ENCODE measurements at places on chromosomes 2 and 18.

- H3K4me1 ChIP-seq, result peaks cover 75% of the 10 kb centered on the region
- DNase-seq, result no peak
- peak overlapping the region; percentile 22 for H3K27ac ChIP-seq
- H3K27me3 ChIP-seq, result no peaks in the 10 kb centered on the region
- no peaks in the 10 kb centered on the region for H3K36me3 ChIP-seq
- no peak overlapping the region for H3K4me3 ChIP-seq
Measured at GRCh38 chr2:110842048-110842447, 109.7 kb downstream of the ACOXL start.

- no peaks in the 10 kb centered on the region for H3K36me3 ChIP-seq
- H3K4me1 ChIP-seq, result peaks cover 33% of the 10 kb centered on the region
- DNase-seq, result no peak
- H3K27ac ChIP-seq, result peak overlapping the region; percentile 91
Measured at GRCh38 chr2:48313036-48313877, 216.7 kb upstream of the STON1 start.

DNA sequence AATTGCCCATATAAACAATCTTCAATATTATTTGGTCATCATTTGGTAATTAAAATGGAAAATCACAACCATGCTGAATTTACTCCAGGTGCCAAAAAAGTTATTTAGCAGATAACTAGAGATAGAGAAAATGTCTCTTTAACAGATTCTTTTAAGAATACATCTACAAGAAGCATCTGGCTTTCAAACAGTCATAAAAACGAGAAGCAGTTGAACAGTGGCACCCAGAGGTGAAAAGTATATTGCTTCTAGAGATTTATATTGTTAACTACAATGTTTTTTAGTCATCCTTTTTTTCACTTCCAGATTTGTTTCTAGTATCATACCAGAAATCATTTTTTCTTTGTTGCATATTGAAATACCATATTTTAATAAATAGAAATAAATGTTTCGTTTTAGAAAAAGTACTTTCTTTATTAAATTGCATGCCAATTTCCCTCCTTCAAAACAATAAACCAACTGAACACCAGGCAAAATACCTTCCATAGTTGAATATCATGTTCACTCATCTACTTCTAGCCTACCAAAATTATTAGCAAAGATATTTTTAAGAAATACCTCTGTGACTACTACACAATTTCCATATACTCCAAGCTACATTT is 65.4 kb upstream of the HNRNPA3 start:
- H3K27ac ChIP-seq, result no peak overlapping the region
- peaks cover 13% of the 10 kb centered on the region for H3K4me1 ChIP-seq
- no peaks in the 10 kb centered on the region for H3K36me3 ChIP-seq
- peak; percentile 23 for DNase-seq

GRCh38 chr2:146540271-146540932 is 1304.4 kb upstream of the ACVR2A start:
- H3K4me3 ChIP-seq, result no peak overlapping the region
- no peaks in the 10 kb centered on the region for H3K36me3 ChIP-seq

GRCh38 chr2:119259296-119259860 is 35.7 kb downstream of the STEAP3 start:
- H3K36me3 ChIP-seq, result no peaks in the 10 kb centered on the region
- no peaks in the 10 kb centered on the region for H3K4me1 ChIP-seq
- no peak overlapping the region for H3K4me3 ChIP-seq
- no peaks in the 10 kb centered on the region for H3K27me3 ChIP-seq

DNA sequence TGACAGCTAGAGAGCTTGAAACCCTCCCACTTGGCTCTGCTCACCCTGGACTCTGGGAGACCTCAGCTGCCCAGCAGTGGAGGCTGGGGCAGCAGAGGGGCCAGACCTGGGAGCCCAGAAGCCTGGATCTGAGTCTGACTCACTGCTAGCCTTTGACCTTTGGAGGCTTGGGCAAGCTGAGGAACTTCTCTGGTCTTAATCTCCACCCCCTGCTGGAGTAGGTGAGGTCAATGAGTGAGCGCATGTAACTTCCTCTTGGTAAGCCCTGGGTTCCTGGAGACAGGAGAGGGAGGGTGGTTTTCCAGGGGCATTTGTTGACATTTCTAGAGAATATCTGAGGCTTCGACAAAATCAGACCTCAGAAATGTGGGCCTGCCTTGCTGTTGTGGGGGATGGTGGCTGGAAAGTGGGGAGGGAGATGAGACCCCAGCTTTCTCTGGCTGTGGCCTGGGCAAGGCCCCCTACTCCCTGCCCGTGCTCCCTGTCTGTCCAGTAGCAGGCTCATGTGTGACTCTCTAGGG is 73.0 kb upstream of the YWHAQ start:
- H3K4me3 ChIP-seq, result no peak overlapping the region
- H3K27ac ChIP-seq, result no peak overlapping the region
- no peaks in the 10 kb centered on the region for H3K27me3 ChIP-seq
- no peaks in the 10 kb centered on the region for H3K36me3 ChIP-seq
- DNase-seq, result no peak

DNA sequence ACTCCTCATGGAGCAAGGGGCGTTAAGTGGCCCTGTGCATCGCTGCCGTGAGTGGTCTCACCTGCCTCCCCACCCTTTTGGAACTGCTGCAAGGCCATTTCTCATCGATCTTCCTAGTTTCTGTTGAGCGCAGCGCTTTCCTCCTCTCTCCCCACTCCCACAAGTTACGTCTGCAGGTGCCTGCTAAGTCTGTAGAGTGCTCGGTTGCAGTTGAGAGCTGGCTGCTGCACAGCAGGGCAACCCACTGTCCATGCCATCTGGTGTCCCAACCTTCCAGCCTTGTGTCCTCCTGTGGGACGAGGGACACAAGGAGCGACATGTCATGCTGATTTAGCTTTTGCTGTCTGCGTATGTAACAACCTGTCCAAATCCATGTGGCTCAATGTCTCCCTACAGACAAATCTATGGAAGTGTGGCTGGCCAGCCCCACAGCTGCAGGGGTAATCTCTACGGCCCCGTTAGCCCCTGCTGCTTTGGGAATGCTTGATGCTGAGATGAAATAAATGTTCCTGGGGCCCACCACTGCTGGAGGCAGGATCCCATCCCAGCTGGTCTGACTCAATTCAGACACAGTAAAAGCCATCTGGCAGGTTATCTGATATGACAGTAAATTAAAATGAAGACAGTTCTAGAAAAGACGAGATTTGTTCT is 68.1 kb upstream of the TCF7L1 start:
- H3K27me3 ChIP-seq, result no peaks in the 10 kb centered on the region
- no peaks in the 10 kb centered on the region for H3K36me3 ChIP-seq
- H3K4me3 ChIP-seq, result no peak overlapping the region

GRCh38 chr18:27856820-27857219 is 320.1 kb downstream of the CDH2 start:
- H3K4me3 ChIP-seq, result no peak overlapping the region
- peaks cover 25% of the 10 kb centered on the region for H3K4me1 ChIP-seq
- H3K36me3 ChIP-seq, result no peaks in the 10 kb centered on the region
- H3K27me3 ChIP-seq, result no peaks in the 10 kb centered on the region
- no peak for DNase-seq

All from DND-41 (cell line).